Stimulated activated CD4-positive, alpha-beta T cell treated with anti-CD3 and anti-CD28 coated beads, TNF-alpha, amount 100 ng/mL, for 24 hours (primary cell): ENCODE measurements at places on chromosomes 1 and 21.

- peak; percentile 52 for DNase-seq
Measured at GRCh38 chr1:47192458-47193384, 2.9 kb upstream of the PDZK1IP1 start.

DNA sequence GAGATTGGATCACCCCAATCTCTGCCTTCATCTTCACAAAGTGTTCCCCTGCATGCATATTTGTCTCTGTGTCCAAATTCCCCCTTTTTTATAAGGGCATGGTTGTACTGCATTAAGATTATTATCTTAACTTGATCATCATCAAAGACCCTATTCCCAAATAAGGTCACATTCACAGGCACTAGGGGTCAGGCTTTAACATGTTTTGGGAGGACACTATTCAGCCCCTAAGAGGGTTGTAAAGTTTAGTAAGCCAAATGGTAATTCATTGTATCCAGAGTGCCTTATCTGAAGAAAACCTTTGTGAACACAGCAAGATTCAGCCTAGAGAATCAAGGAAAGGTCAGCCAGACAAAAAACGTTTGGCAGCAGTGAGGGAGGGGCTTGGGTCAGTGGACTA, 317.6 kb upstream of the PLD5 start:
- no peak for DNase-seq

DNA sequence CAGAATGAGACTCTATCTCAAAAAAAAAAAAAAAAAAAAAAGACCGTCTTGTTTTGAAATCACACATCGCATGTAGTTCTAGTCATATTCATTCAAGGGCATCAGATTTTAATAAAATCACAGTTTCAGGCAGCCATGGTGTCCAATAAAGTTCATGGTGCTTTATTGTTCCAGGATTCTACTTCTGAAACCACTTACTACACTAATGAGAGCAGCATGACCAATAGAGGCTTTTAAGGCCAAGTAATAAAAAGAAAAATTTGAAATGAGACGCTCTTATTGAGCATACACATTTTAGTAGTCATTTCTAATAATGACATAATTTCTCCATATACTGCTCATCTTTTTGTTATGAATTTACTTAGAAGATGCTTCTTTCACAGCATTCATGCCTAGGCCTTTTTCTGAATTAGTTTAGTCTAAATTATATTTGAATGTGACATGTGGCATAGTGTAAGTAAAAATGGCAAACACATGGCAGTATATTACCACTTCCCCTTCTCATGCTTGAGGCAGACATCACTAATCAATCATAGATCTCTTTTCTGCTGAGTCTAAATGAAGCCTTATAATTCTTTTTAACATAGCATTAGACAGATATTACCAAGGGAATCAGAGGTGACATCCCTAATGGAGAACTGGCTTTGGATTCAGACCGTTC, 18.5 kb downstream of the NTMT2 start:
- DNase-seq: no peak

DNA sequence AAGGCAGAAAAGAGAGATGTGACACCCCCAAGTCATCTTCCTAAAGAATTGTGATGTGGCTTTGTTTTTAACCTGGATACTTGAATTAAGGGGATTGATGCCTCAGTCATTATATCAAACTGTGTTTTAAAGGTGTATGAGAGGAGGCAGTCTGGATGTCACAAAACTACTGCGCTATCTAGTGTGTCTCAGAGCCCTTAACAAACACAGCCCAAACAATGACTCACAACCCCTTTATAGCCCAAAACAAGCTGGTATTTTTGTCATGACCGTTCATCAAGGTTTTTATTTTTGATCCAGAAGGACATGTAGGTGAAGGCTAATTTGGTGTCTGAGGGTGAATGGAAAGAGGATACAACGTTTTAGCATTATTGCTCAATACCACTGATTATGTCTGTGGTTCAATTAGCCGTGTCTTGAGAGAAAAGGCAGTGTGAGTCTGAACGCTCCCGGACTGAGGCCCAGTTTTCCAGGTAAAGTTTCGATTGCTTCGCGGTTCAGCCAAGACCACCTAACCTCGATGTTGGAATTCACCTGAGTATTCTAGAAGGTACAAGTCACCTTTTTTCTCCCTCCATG, 71.6 kb downstream of the SGIP1 start:
- DNase-seq: no peak

GRCh38 chr21:26918323-26919079, 48.4 kb downstream of the ADAMTS5 start:
- DNase-seq: no peak

DNA sequence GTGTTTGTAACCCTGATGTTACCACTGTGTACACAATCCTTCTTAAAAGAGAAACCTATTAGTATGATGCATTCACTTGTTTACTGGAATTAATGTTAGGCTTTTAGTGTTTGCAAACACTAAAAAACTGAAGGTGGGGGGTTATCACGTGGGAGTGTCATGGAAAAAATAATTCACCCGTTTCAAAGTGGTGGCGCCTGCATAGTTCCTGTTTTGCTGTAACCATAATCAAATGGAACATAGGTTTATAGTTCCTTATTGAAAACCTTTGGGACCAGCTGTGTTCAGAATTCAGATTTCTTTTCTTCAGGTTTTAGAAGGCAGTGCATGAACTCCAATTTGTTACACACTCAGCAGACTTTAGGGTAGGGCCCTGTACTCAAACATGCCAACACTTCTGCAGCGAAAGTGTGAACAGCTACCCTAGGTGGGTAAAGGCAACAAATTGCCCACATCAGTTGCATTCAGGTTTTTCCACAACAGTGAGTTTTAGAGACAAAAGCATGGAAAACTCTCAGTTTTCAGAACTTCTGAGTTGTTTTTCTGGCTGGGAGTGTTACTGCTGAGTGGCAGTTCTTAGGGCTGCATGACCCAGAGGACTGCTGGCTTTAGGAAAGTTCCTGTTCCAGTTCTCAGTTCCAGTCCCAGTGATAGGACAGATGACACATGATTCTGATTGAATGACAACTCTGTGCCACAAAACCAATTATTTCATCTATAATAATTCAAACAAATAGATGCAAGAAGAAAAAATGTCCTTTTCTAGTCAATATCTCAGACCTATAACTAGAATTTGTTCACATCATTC, 29.1 kb upstream of the IVNS1ABP start:
- no peak for DNase-seq

DNA sequence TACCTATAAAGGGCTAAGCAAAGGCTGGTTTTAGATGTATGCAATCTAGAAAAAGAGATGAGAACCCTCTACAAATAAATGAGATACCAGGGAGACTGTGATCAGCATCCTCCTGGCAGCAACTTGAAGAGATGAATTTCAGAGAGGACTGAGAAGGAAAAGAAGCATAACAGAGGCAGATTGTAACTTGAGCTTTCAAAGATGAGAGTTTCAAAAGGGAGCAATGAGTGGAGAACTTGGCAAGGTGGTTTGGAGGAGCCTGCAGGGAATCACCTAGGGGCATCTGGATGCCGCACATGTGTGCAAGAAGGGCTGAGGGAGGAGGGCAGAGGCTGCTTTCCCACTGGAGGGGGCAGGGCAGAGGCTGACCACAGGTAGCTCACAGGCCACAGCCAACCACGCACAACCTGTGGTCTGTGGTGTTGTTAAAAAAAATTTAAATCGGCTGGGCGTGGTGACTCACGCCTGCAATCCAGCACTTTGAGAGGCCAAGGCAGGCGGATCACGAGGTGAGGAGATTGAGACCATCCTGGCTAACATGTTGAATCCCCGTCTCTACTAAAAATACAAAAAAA, 50.2 kb downstream of the PCNX2 start:
- DNase-seq: no peak

DNA sequence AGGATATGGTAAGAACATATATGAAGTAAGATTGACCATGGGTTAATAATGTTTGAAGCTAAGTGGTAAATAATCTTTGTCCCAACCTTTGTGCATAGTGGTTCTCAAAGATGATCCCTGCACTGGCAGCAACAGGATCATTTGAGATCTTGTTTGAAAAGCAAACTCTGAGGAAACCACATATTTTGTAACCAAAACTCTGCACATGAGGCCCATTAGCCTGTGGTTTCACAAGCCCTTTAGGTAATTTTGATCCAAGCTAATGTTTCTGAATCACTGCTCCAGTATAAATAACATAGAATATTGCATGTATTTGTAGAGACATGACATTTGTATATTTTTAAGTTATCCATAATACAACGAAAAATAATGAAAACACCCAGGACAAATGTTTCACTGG, 147.9 kb upstream of the RGS18 start:
- DNase-seq: no peak

DNA sequence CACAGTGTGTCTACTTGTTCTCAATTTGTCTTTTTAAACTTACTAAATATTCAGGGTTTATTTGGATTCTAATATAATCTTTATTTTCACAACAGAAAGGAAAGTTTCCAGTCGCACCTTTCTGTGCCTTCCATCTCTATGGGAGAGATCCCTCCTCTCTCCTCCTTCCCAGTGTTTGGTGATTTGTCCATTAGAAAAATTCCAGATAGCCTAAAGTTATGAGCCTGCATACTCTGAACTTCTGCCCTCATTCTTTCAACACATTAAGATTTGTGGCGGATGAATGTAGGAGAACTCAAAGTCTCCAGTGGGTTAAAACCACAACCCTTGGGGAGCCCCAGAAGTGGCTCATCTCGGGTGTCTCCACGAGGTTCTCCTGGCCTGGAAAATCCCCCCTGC, 3.6 kb downstream of the NHLH2 start:
- no peak for DNase-seq

- DNase-seq: no peak
Measured at GRCh38 chr21:30408782-30409494, 13.1 kb downstream of the KRTAP13-1 start.

GRCh38 chr21:29613021-29613420, 314.3 kb downstream of the BACH1 start:
- no peak for DNase-seq

- no peak for DNase-seq
Measured at GRCh38 chr1:83606416-83606955, 392.4 kb downstream of the TTLL7 start.

GRCh38 chr1:6962478-6962995, 177.3 kb downstream of the CAMTA1 start:
- peak; percentile 74 for DNase-seq

DNA sequence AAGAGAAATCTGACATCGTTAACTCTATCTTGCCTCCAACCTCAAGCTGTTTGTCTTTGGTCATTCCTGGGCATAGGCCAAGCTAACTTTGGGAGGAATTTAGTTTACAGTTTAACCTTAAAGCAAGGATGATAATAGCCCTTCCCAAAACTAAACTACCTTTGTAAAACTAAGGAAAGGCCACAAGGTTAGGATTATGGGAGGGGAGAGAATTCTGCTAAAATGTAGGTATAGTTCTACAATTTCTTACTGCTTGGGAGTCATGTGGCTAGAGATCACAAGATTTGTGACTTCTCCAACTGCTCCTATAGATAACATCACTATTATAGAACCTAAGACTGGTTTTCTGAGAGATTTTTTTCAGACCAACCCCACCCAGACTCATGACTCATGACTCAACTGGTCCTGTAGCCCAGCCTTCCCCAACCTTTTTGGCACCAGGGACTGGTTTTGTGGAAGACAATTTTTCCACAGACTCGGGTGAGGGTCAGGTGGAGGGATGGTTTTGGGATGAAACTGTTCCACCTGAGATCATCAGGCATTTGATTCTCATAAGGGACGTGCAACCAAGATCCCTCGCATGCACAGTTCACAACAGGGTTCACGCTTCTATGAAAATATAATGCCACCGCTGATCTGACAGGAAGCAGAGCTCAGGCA, 70.7 kb upstream of the MUTYH start:
- no peak for DNase-seq

- DNase-seq: no peak
Measured at GRCh38 chr1:1815606-1816281, 37.5 kb upstream of the NADK start.

DNA sequence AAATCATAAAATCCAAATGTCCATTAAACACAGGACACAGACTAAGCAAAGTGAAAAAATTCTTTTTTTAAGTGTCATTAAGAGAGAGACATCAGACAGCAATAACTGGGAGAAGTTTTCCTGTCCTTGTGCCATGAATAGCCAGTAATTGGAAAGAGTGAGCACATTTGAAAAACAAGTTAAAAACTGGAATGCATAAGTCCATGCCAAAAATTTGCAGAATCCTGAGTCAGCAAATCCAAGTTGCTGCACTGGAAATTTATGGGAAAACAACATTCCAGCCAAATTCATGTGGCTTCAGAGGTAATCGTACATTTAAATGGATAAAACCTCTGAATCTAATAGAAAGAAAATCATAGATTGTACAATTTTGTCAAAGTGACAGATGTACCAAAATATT, 291.4 kb downstream of the LRRC40 start:
- no peak for DNase-seq

DNA sequence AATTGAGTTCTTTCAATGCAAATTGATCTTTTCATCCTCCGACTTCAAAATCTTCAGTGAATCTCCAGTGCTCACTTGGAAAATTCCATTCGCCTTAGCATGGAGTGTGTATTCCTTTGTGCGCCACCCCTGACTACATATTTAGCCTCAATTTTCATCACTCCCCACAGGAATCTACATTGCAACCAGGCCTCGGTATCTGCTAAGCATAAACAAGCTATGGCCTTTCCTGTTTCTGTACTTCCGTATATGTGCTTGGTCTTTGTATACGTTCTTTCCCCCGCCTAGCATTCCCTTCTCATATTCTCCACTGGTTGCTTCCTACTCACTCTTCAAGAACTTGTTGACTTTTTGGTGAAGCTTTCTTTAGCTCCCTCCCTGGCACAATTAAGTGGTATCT, 470.8 kb downstream of the LMO4 start:
- DNase-seq: no peak

DNA sequence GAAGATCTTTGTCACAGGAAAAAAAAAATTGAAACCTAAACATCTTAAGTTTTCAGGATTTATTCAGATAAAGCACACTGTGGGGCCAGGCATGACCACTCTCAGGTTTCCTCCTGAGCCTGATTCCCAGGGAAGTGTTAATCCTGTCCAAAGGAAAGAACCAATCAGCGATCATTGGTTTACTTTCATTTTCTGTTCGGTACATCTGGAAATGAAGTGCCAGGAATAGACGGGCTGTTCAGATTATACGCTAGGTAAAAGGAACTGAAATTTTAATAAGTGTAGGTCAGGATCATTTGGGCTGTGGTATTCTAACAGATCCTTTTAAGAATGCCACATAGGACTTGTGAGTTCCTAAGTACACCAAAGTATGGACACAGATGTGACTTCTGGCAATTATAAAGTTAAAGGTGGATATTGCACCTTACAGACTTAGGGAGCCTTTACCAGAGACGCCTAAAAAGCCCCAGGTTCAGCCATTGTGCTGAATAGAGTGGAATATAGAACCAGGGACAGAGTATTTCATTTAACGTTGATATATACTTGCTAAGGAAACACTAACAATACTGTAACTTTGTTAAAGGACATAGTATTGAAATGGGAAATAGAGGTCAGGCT, 9.3 kb upstream of the CACYBP start:
- no peak for DNase-seq

DNA sequence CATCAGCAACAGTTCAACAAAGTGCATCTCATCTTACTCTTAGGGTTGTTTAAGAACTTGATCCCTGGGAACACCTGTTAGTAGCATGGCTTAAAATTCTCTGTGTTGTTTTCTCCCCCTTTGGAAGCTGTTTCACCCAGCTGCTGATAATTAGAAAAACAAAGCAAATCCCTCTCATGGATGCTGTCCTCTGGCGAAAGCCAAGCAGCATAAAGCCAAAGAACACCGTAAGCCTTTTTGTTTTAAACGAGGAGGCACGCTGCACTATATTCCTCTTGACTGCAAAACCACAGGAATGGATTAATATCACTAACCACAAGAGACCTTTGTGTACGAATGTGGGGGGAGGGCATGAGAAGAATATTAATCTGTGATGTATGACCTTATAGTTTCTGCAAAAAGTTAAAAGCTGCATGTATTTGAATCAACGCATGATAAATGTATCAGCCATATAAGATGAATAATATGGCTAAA, 923.2 kb downstream of the LTN1 start:
- DNase-seq: no peak
